NB4 (cell line): ENCODE measurements at places on chromosomes 3 and 15.

- peak; percentile 66 for DNase-seq
Measured at GRCh38 chr3:67384760-67385397, 269.5 kb downstream of the SUCLG2 start.

- no peak for DNase-seq
Measured at GRCh38 chr3:57604971-57605370, 7.8 kb upstream of the ARF4 start.

DNA sequence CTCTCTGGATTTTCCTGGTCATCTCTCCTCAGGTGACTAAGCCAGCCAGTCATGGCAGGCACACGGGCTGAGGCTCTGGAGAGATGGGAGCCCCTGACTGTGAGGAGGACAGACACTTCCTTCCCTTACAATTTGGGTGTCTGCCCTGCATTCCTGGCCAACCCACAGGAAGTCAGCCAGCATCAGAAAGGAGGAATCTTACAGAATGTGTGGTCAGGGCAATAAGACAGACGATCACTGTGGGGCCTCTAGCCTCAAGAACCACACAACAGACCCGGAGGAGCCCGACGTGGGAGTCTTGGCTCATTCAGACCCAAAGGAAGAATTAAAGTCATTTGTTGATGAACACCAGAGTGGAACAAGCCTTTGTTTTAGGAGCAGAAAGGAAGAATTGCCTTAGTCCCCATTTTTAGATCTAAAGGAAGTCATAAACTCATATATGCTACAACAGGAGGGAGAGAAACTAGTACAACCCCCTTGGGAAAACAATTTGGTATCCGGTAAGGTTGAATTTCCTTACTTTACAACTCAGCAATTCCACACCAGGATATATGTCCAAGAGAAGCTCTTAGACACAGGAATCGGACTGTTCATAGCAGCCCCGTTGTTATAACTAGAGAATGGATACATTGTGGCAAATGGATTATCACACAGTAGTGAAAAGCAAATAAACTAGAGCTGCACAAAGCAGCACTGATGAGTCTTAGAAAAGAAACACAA is 62.2 kb downstream of the ABTB1 start:
- DNase-seq = peak; percentile 85

GRCh38 chr3:185328324-185329004 is 34.5 kb upstream of the MAP3K13 start:
- no peak for DNase-seq

DNA sequence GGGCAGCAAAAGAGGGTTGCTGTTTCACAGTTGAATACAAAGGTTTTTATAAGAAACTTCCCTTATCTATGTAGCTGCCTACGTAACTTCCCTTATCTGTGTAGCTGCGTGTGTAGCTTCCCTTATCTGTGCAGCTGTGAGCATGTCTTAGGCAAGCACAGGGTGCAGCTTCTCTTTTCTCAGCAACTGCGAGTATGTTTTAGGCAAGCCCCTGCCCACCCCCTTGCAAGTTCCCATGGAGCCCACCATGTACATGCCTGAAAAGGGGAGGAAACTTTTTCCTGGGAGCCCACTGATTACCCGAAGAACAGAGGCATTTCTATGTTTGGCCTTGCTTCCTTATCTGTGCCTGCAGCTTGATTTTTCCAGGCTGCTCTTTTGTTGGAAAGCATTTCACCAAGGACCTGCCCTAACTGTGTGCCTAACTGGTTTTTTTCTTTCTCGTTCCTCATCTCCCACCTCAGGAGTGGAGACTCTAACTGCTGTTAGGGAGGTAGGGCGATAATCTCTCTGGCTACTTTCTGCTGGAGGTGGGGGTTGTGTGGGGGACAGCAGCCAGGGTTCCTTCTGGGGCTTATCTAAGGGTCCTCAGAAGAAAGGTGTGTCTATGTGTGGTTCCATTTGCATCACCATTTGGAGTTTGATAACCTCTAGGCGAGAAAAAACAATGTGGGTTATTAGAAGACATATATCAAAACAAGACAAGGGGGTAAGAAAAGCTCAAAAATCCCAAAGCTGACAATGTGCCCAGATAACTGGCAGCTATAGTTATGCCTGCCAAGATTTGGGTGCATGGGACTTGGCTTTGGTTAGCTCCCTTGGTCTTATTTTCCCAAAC is 26.0 kb downstream of the SORD start:
- peak; percentile 93 for DNase-seq

DNA sequence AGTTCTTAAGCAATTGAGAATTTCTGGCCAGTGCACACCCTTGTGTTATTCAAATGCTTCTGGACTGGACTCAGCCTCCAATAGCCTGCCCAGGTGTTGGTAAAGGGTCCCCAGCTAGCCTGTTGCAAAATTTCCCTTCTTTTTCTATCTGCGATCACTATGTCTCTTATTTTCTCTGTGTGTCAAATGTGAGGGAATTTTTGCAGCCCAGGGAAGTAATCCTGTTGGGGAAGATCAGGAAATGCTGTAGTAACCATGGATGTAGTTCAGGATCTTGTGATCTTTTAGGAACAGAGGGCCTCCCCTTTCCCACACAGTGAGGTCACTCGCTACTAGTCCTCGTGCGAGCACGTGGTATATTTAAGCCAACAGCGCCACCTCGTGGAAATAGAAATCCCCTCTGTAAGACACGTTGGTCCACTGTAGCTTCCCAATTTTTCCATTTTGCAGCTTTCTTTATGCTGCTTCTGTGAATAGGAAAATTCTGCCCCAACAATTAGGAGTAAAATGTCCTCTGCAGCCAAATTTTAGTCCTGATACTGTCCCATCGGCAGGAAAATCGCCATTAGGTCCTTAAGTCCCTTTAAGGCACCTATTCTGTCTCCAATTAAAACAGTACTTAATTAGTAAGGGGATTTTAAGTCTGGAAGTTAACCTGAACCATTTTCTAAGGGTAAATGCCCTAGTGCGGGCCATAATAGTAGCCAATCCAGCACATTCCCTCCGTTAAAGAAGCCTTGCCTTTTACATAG is 4.0 kb upstream of the SMCO1 start:
- peak; percentile 76 for DNase-seq
